ENCODE measurements at places on chromosomes 2 and 18.

DNA sequence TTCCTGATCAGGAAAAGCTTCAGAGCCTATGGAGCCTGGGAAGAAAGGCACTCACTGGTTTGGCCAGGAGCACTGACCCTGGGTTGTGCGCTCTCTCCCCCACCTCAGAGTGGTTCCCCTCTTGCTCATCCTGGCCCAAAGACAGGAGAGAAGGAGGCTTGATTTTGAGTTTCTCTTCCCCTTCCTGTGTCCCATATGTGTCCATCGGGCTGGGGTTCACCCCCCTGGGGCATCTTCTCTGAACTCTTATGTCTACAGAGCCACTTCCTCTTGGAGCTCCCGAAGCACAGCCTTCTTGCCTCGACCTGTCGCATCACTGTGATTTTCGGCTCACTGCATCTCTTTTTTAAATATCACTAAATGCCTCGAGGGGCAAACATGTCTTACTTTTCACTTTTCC is 692.3 kb downstream of the RNF144A start:
- no peak for DNase-seq

- DNase-seq = no peak
Observed at GRCh38 chr18:21636769-21637168, 24.7 kb downstream of the SNRPD1 start.

DNA sequence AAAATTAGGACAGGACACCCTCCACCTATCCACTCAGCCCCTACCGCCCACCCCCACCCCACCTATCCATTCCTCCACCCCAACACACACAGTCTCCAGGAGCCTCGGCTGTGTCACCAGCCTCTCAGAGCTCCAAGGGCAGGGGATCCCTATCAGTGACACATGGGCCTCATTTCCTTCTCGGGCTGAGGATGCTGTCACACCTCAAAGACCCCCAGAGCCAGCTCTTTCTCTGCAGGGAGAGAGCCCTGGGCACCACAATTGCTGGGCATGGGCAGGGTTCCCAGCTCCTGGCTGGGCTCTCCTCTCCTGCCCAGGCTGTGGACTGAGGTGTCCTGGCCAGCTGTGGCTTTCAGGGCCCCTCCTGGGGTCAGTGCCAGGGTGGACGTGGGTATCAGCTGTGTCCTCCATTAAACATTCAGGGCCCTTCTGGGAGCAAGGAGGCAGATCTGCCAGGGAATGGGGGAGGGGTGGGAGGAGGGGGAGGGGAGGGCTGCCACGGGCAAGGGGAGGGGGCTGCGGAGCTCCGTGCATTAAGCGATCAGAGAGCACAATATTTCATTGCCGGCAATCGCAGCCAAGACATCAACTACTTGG is 14.3 kb upstream of the ECEL1 start:
- DNase-seq = no peak

- DNase-seq = no peak
Observed at GRCh38 chr2:9907402-9907801, 44.1 kb upstream of the GRHL1 start.

- DNase-seq = no peak
Observed at GRCh38 chr18:24790347-24790746, 329.9 kb downstream of the HRH4 start.

DNA sequence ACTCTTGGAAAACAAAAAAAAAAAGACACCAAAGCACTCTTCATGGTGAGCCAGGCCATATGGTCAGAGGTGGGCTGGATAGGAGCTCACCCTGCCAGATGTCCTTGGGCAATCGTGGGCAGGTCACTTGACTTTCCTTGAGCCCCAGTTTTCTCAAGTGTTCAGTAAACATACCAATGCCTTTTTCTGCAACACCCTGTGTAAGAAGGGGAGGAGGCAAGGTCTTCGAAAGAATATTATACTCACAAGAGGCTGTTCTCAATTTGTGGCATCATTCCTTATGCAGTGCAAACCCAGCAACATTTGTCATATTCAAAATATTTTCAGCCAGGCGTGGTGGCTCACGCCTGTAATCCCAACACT is 22.9 kb upstream of the TMEM87B start:
- DNase-seq = no peak

GRCh38 chr2:232777276-232777675 is 911 bp upstream of the KCNJ13 start:
- no peak for DNase-seq

Data from GOT3 (cell line).